ENCODE measurements at places on chromosomes 16 and 17. TPM values are rescaled to one million over a fixed set of nuclear protein-coding genes. Genes with fewer than 3 reads are reported as not detected.

The CD19 gene
- total RNA-seq = not detected

The KIF1C gene
- total RNA-seq = 60.9 TPM

The EPX gene
- not detected for total RNA-seq

The MRPL45 gene
- total RNA-seq = 31.4 TPM

The HES7 gene
- total RNA-seq = 2.9 TPM

The RNF112 gene
- 0.18 TPM for total RNA-seq

The POLR3K gene
- 20.3 TPM for total RNA-seq

The TBC1D3C gene
- not detected for total RNA-seq

The ZPBP2 gene
- not detected for total RNA-seq

Measured in PC-3 (cell line).